CD4-positive, alpha-beta T cell (primary cell): ENCODE measurements at places on chromosomes 7 and 10. TPM values are rescaled to one million over a fixed set of nuclear protein-coding genes. Genes with fewer than 3 reads are reported as not detected.

Gene EPHA1
- 16.0 TPM for total RNA-seq

Gene COPG2
- 4.3 TPM for total RNA-seq

DNA sequence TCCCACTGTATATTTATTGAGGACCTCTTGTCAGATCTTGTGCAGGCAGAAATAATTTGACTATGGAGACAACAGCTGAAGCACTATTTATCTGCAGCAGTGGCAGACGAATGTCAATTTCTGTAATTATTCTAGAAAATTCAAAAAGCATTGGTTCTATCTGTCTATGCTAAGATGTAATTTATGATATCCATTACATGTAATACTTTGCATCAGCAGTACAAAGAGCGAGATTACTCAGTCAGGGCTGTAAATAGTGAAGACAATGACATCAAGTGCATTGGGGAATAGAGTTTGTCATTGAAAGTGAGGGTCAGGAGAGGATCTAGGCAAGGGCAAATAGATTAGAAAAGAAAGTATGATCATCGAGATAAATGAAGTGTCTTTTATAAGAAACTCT is 508.2 kb downstream of the ZWINT start:
- no peak for DNase-seq

- no peak for DNase-seq
Measured at GRCh38 chr7:14389595-14389994, 400.1 kb upstream of the ETV1 start.

Gene SLC4A2
- 27.1 TPM for total RNA-seq

DNA sequence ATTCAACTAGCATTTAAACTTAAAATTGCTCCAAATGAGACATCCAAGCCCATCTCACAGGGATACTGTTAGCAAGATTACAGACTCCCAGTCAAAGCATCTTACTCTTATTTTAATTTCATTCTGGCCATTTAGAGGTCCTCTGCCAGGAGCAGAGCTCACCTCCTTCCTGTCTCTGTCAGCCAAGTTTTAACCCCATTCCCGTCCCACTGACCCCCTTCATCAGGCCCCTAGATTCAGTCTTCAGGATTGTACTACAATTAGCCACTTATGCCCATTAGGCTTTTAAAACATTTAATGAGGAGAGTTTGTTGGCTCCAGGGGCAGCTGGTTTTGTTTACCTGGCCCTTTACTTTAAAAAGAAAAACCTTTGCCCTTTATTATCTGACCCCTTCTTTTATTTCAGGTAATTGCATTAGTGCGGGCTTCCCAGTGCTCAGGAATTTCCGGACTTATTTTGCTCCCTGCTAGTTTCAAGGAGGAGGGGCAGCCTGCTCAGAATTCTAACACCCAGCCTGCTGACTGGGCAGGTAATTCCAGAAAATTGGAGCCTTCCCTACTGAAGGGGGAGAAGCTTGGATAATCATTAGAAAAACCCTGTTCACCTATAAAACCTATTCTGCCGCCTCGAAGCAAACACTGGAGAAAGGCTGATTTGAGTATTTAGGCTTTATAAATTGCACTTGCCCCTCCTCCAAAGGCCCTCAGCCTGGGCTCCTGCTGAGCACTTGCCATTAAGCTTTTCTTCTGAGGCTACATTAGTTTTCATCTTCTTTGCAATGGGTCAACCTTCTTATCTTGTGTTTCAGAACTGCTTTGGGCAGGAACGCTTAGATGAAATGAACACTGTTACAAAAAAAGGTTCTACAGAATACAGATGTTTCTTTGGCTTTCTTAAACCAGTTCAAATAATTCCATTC is 200.5 kb upstream of the HPS1 start:
- no peak for DNase-seq

- no peak for DNase-seq
Measured at GRCh38 chr10:86804805-86805204, 48.4 kb downstream of the BMPR1A start.

Gene ABCA13
- not detected for total RNA-seq

DNA sequence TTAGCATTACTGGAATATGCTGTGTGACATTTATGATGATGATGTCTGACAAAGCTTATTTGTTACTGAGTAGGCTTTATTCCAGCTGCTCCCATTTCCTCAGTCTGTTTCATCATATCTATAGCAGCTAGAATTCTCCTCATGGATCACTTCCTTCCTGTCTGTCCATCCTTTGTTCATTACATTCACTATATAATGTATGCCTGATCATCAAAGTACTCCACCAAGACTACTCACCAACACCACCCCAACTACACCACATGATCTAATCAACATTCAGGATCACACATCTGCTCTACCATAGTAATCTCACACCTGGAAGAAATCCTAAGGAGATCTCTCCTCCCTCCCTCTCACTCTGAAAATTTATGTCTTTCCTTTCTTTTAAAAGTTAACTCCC is 61.3 kb downstream of the APBB1IP start:
- DNase-seq, result no peak

DNA sequence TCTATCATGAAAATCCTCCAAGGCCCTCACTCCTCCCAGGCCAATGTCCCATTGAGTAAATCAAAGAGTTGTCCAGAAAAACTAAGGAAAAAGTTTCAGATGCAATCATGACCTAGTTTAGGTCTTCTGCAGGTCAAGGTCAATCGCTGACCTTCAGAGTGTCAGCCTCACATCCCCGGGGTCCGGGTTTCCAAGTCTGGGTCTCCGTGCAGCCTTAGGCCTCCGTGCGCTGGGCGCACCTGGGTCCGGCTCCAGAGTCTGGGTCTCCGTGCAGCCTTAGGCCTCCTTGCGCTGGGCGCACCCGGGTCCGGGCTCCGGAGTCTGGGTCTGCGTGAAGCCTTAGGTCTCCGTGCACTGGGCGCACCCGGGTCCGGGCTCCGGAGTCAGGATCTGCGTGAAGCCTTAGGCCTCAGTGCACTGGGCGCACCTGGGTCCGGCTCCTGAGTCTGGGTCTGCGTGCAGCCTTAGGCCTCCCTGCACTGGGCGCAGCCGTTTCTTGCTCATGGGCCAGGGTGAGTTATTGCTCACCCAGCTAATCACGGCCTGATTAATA is 236.2 kb downstream of the TCERG1L start:
- DNase-seq, result no peak

Gene INMT
- total RNA-seq, result 0.69 TPM

Gene AMPH
- total RNA-seq, result not detected

DNA sequence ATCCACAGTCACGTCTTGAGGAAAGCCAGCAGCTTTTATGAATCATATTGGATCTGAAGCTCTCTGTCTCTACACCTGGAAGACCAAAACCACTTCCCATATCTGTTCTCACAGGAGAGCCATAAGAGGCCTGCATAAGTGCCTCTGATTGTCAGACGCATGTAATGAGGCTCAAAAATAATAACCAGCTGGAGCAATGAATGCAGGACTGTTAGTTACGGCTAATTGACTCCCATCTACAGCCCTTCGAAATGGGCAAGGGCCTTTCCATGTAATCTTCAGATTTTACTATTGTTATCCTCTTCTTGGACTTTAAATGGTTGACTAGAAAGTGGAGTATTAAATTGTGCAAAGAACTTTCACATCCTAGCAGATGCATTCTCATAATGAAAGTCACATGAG is 4.4 kb upstream of the SEMA3C start:
- no peak for DNase-seq

DNA sequence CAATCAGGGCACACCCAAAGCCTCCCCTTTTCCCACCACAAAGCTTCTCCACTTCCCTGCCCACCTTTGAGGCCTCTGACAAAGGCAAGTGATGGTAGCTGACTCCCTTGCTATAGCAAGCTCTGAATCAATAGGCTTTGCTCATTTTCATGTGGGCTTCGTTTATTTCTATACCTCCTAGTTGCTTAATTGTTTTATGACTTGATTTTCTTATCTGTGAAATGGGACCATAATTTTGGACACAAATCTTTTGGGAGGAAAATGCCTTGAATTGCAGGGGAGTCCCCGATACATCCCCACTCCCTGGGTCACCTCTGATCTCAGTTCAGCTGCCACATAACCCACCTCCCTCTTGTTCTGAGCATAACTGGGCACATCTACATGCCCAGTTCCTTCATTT is 13.7 kb upstream of the DLG5 start:
- no peak for DNase-seq

- DNase-seq, result no peak
Measured at GRCh38 chr10:23412223-23412622, 26.7 kb upstream of the OTUD1 start.

- DNase-seq, result no peak
Measured at GRCh38 chr10:22693371-22693784, 21.0 kb downstream of the PIP4K2A start.

GRCh38 chr10:87625661-87626060 is 34.0 kb upstream of the PAPSS2 start:
- no peak for DNase-seq

Gene CPXM2
- total RNA-seq, result not detected

Gene TAS2R41
- total RNA-seq, result 0.69 TPM

Gene PTPRE
- 47.6 TPM for total RNA-seq

Gene SLC29A3
- total RNA-seq, result 2.3 TPM

Gene KIAA1549
- not detected for total RNA-seq

GRCh38 chr7:106216923-106217542 is 67.8 kb downstream of the NAMPT start:
- DNase-seq, result no peak

- DNase-seq, result peak; percentile 59
Measured at GRCh38 chr7:5693529-5693928, 87.9 kb downstream of the RNF216 start.

Gene BTAF1
- 80.8 TPM for total RNA-seq

Gene TMEM196
- total RNA-seq, result not detected

GRCh38 chr10:71868192-71868697 is 17.2 kb upstream of the PSAP start:
- DNase-seq, result no peak

Gene KIAA1217
- not detected for total RNA-seq

DNA sequence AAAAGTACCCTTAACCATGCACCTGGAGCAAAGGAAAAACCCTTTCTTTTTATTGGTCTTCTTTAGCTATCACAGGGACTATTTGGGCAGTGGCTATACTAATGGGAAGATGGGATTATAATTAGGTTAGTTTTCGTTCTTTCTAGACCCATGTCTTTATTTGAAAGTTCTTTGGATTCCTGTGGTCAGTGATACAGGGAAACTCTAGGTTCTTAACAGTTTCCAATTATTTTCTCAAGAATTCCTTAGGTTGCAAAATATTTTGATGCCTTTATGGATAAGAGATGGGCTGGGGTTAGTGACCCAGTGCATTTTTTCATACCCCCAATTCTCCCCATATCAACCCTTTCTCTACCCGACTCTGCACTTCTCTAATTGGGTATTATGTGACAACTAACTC is 49.0 kb downstream of the ADD3 start:
- DNase-seq, result no peak

Gene TBXAS1
- total RNA-seq, result 5.5 TPM

Gene LRRC18
- not detected for total RNA-seq

DNA sequence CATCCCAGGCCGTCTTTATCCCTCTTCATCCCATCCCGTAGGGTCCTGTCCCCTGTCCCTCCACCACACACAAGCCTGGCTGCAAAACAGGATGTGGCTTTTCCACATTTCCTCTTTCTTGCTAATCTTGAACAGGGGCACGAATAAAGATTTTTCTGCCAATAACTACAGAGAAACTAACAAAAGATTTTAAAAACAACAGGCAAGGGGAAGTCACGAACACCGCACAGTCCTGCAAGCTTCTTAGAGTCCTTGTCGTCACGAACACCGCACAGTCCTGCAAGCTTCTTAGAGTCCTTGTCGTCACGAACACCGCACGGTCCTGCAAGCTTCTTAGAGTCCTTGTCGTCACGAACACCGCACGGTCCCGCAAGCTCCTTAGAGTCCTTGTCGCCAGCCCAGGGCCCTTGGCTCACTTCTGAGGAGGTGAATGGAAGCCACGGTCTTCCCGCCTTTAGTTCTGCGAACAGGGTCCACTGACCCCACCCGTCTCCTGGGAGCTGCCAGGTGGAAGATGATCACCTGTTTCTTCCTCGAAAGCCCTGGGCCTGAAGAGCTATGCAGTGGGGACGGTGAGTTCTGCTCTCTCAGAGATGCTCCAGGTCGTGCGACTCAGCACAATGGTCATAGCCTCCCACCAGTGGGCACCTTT is 10.3 kb upstream of the INSIG1 start:
- DNase-seq, result no peak

- DNase-seq, result no peak
Measured at GRCh38 chr10:16381083-16381482, 55.7 kb upstream of the PTER start.

Gene AKR1C3
- total RNA-seq, result 1.9 TPM
